ENCODE measurements at places on chromosomes 2 and 18.

- DNase-seq, result no peak
Measured at GRCh38 chr2:234258562-234259141, 208.2 kb downstream of the SPP2 start.

- DNase-seq, result no peak
Measured at GRCh38 chr2:8487461-8487932, 194.4 kb upstream of the ID2 start.

DNA sequence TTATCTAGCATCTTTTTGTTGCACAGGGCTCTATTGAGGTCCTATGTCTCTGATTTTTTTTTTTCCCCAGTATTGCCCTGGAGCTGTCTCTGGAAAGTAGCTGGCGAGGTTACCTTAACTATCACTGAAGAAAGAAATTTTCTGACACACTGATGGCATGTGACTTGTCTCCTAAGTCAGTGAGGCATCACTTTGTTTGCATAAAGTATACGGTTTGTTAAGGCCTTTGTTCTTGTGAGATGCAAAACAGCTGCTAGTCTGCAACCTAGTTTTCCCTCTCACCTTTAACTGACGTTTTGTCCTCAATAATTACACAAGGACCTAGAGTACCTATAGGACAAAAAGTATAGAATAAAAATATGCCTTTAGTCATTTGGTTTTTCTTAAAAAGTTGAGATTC is 41.8 kb downstream of the UBXN4 start:
- DNase-seq, result no peak

GRCh38 chr2:242063436-242063835 is 193.9 kb downstream of the RTP5 start:
- no peak for DNase-seq

GRCh38 chr2:28750316-28751251 is 1.0 kb upstream of the PPP1CB start:
- peak; percentile 13 for DNase-seq

- DNase-seq, result no peak
Measured at GRCh38 chr2:230601510-230601909, 111.1 kb upstream of the CAB39 start.

Measured in stimulated activated CD8-positive, alpha-beta memory T cell treated with anti-CD3 and anti-CD28 coated beads, Interleukin-4, amount 100 ng/mL, for 24 hours (primary cell).